ENCODE measurements at places on chromosomes 3 and 15.

DNA sequence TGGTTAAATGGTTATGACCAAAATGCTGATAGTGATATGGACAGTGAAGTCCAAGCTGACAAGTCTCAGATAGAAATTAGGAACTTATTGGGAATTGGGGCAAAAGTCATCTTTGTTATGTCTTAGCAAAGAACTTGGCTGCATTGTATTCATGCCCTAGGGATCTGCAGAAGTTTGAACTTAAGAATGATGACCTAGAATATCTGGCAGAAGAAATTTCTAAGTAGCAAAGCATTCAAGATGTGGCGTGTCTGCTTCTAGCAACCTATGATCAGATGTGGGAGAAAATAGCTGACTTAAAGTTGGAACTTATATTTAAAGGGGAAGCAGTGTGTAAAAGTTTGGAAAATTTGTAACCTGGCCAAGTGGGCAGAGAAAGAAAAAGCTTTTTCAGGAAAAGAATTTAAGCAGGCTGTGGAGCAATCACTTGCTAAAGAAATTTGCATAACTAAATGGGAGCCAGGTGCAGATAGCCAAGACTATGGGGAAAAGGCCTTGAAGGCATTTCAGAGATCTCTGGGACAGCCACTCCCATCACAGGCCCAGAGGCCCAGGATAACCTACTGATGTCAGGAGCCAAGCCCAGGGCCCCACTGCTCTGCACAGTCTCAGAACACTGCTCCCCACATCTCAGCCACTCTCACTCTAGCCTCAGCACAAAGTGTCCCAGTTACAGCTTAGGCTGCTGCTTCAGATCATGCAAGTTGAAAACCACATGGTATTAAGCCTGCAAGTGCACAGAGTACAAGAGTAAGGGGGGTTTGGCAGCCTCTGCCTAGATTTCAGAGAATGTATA is 147.8 kb upstream of the TGFBR2 start:
- no peak for DNase-seq

GRCh38 chr3:65371053-65371452 is 667.7 kb downstream of the MAGI1 start:
- no peak for DNase-seq

DNA sequence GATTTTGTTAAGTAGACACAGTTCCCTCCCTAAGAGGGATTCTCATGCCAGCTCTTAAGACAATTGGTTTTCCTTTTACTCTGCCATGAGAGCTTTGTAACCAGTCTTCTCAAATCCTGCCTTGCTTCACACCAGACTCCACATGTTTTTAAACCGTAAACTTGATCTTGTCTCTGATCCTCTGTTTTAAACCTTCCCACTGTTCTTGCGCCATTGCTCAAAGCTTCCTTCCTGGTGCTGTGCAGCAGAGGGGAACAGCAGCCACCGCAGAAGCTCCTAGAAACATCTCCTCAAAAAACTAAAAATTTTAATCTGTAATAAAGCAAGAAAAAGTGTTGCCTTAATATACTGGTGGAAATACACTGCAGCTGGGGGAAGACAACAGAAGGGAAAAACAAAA is 154.5 kb upstream of the SATB1 start:
- DNase-seq = no peak

DNA sequence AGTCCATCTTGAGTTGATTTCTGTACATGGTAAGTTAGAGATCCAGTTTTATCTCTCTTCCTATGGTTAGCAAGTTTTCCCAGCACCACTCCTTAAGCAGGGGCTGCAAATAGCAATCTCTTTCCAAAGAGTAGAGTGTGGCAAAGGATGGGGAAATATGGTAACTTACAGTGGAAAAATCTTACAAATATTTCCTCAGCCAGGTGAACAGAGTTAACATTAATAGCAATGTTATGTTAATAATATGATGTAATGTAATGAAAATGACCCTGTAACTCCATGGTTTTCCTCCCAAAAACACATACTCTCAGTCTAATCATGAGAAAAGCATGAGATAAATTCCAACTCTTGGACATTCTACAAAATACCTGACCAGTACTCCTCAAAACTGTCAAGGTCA is 30.4 kb downstream of the FSIP1 start:
- DNase-seq = no peak

- no peak for DNase-seq
Observed at GRCh38 chr3:67484085-67484484, 170.3 kb downstream of the SUCLG2 start.

DNA sequence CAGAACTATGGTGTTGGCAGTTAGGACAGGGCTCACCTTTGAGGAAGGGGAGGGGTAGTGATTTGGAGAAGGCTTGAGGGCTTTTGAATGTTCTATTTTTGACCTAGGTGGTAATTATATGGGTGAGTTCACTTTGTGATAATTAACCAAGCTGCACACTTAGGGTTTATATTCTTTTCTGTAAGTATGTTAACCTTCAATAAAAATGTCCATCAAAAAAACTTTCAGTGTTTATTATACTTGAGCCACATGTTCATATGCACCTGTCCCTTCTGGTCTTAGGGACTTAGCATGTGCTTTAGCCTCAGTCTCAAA is 28.4 kb downstream of the PDE8A start:
- DNase-seq = no peak

- no peak for DNase-seq
Observed at GRCh38 chr3:160544844-160545503, 20.4 kb downstream of the KPNA4 start.

DNA sequence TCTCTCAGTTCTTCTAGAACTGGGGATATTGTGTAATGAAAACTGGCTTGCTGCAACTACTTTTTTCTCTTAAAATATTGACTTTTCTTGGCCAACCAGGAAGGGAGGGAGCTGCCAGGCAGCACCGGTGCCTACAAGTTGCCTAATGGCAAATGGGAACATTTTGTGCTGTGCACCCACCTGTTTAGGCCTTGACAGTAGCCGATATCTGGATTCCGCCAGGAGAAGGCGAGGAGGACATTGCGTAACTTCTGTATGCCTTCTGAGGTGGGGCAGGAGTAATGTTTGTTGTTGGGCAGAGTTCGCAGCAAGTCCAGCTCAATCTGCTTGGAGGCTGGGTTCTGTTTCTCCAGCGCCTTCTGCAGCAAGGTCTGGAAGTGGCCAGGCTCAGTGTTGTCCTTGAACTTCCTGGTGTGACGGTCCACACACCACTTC is 64.9 kb downstream of the TBC1D2B start:
- no peak for DNase-seq

DNA sequence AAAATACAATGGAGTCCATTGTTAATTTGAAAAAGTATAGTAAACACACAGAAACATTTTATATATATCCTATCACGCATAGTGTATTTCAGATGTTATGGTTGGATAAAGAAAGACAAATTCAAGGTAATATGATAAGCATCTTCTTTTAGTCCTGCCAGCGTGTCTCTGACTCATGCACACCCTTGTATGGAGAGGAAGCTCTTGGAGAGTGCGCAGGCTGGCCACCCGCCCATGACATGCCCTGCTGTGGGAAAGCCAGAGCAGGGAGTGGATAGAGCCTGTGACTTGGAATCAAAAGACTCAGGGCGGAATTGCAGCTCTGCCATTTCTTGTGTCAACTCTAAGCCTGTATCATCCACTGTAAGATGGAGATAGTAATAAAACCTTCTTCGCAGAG is 23.0 kb upstream of the COPG1 start:
- no peak for DNase-seq

- DNase-seq = no peak
Observed at GRCh38 chr15:95288626-95289025, 1041.9 kb upstream of the NR2F2 start.

DNA sequence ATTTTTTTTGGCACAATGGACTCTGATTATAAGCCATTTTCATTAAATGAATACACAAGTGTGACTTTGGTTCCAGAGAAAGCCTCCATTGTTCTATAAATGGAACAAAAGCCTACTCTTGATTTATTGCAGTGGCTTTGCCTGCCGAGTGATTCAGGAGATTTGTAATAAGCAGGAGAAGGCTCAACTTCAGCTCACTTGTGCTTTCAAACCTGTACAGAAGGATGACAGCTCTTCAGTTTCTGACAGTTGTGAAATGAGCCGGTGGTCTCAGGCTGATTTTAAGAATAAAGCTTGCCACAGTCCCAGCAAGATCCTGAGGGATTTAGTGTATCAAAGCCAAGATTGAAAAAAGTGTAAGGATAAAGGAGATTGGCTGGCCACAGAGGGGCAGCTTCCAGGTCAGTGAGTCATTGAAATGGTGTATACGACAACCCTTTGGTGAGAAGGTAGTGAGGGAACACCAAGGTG is 438.8 kb upstream of the TGFBR2 start:
- no peak for DNase-seq

DNA sequence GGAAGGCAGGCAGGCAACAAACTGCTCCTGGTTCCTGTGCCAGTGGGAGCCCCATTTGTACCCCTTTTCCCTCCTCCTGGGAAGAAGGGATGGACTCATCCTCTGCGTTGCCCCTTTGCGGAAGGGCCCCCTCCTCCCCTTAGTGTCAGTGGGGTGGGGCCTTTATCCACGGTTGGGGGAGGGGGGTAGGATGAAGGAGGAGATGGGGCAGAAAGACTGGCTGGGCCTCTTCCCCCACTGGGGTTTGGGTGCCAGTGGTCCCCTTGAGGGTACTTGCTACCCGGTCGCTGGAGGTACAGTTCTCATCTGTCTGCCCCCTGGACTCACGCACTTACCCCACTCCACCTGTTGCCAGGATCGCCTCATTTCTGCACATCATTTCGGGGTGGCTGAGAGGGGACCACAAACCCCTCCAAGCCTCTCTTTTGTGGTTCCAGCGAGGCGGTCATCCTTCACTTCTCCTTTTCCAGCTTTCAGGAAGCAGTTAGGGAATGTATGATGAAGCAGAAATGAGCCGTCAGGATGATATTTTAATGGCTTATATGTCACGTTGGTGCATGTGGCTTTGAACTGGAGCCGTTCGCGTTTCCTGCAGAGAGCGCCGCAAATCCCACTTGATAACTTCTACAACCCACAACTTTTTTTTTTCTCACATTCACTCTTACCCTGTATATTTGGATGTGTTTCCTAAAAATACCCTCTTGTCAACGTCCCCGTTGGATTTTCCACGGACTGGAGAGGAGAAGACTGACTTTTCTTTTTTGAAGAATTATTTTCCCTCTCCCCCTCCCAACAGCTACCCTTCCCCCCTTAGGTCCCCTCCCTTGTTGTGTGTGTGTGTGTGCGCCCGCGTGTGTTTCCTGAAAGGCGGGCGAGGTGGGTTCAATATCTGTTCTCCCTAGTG is at the start of gene ZIC4:
Gene ZIC4, minus strand, starts transcription at position 516 of the 904 bp plus-strand sequence. CDS start 3,746 bp downstream, outside the sequence.
- no peak for DNase-seq

DNA sequence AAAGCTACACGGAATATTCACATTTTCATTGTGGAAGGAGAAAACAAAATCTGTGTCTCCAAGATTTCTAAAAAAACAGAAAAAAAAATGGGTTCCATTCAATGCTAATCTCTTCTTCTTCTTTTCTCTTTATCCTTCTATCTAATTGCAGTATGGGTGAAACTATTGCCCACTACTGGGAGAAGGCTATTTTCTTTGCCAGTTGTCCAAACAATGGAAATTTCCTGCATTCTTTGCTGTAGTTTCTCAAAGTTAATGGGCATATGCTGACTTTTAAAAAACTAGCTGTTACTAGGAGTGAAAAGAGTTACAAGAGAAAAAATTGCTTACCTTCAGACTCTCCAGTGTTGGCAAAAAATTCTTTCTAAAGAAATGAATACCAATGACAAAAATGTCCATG is 179.3 kb upstream of the ANKRD28 start:
- no peak for DNase-seq

- DNase-seq = no peak
Observed at GRCh38 chr3:149623824-149624223, 34.0 kb downstream of the WWTR1 start.

DNA sequence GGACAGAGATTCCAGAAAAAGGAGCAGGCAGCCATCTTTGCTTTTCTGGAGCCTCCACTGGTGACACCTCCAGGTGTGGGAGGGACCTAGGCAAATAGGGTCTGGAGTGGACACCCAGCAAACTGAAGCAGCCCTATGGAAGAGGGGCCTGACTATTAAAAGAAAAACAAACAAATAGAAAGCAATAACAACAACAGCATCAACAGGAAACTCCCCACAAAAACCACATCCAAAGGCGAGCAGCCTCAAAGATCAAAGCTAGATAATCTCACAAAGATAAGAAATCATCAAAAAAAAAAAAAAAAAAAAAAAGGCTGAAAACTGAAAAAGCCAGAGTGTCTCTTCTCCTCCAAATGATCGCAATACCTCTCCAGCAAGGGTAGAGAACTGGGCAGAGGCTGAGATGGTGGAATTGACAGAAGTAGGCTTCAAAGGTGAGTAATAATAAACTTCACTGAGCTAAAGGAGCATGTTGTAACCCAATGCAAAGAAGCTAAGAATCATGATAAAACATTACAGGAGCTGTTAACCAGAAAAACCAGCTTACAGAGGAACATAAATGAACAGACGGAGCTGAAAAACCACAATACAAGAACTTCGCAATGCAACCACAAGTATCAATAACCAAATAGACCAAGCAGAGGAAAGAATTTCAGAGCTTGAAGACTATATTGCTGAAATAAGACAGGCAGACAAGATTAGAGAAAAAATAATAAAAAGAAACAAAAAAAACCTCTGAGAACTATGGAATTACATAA is 225.4 kb downstream of the CTNNB1 start:
- no peak for DNase-seq

DNA sequence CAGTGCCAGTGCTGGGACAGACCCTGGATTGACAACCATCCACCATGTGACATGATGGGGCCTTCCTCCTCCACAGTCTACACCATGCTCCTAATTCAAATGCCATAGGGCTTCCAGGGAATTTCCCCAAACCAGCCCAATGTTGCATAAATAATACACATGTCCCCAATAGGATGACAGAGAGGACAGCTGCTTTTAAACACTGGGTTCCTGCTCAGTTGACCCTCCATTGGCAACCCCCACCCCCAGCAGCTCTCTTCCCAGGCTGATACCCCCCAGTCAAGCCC is 28.3 kb upstream of the ATP2B2 start:
- no peak for DNase-seq

All from caudate nucleus (tissue), 63 donors.